Urothelium cell line (cell line): ENCODE measurements at places on chromosomes 6 and 20.

GRCh38 chr20:47295129-47295813 lies 61.2 kb downstream of the ZMYND8 start:
- no peak for DNase-seq

- no peak for DNase-seq
Measured at GRCh38 chr20:46322641-46323040, 14.3 kb upstream of the CDH22 start.

GRCh38 chr6:37460805-37461204 lies 27.8 kb downstream of the CMTR1 start:
- no peak for DNase-seq

- no peak for DNase-seq
Measured at GRCh38 chr20:63891061-63892002, 3.6 kb upstream of the DNAJC5 start.

- no peak for DNase-seq
Measured at GRCh38 chr20:7916648-7917047, 23.6 kb downstream of the HAO1 start.

- no peak for DNase-seq
Measured at GRCh38 chr20:8744228-8744844, 324.6 kb upstream of the PLCB4 start.

- DNase-seq = no peak
Measured at GRCh38 chr6:39453241-39453640, 130.7 kb upstream of the KCNK16 start.

- no peak for DNase-seq
Measured at GRCh38 chr6:74408844-74409243, 712.8 kb downstream of the CD109 start.

DNA sequence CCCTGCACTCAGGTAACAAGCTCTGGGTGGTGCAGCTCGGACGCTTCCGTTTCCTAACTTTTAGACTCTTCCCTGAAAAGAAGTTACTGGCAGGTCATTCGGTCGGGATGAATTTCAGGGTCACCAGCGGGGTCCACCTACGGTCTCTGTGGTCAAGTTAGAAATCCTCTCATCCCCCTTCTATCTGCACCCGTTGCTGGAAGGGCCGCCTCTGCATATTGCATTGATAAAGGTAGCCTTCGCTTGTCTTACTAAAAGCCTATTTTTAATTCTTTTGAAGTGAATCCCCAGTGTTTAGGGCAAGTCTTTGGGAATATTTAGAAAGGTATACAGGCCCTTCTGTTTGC lies 47.3 kb downstream of the LRRN4 start:
- DNase-seq = no peak

GRCh38 chr20:63180569-63181185 lies 35.3 kb downstream of the YTHDF1 start:
- DNase-seq = no peak

- no peak for DNase-seq
Measured at GRCh38 chr6:106716966-106717365, 87.6 kb downstream of the QRSL1 start.

DNA sequence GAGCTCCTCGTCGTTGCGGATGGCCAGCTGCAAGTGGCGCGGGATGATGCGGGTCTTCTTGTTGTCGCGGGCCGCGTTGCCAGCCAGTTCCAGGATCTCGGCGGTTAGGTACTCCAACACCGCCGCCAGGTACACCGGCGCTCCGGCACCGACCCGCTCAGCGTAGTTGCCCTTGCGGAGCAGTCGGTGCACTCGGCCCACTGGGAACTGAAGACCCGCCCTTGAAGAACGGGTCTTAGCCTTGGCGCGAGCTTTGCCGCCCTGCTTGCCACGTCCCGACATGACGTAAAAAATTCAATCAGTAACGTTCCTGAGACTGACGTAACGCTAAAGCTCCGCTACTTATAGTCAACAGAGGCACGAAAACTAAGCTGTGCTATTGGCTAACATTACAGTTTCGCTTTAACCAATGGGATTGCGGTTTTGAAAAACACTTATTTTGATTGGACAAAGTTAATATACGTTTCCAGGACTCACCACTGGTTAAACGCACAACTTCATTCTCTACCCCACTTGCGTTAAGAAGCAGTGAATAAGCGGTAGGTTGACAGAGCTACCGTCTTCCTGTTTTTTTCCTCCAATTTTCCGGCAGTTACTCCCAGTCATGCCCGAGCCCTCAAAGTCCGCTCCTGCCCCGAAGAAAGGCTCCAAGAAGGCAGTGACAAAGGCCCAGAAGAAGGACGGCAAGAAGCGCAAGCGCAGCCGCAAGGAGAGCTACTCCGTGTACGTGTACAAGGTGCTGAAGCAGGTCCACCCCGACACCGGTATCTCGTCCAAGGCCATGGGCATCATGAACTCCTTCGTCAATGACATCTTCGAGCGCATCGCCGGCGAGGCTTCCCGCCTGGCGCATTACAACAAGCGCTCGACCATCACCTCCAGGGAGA lies 73.9 kb downstream of the OR2B2 start:
- peak; percentile 80 for DNase-seq

DNA sequence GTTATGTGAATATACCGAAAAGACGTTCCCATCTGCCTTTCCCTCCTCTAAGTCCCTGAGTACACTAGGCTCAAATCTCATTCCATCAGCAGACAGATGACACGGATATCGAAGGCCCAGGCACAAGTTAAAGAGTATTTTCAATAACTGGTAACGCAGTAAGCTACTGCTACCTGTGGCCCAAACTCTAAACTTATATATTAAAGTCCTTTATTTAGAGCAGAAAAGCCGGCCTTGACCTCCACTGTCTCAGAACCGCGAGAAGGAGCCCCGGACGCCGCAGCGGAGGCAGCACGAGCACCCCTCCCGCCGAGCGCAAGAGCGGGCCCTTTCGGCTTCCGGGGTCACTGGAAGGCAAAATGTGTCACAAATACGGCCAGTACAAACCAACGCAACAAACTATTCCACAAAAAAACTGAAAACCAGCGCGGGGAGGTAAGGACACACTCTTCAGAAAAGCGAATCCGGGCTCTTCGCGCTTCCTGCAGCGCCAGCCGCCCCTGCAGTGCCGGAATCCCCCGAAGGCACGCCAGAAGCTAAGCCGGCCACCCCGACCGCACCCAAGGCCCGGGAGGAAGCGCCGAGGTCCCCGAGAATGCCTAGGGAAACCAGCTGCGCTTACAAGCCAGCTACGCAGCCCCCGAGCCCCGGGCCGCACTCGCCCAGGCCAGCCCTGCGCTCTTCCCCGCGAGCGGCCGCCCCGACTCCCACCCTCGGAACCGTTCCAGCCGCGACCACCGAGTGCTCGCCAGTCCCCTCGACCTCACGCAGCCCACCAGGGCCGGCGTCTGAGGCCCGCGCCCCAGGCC lies 681 bp downstream of the DIDO1 start:
- peak; percentile 53 for DNase-seq
